Forelimb muscle (tissue), 1 donor: ENCODE measurements at places on chromosomes 1 and 21. TPM values are rescaled to one million over a fixed set of nuclear protein-coding genes. Genes with fewer than 3 reads are reported as not detected.

LCE1D gene
- not detected for polyA plus RNA-seq

FAM72C gene
- polyA plus RNA-seq, result 1.1 TPM

PGBD5 gene
- 13.5 TPM for polyA plus RNA-seq

EPS8L3 gene
- polyA plus RNA-seq, result not detected

ENTREP3 gene
- 16.3 TPM for polyA plus RNA-seq

S100A1 gene
- polyA plus RNA-seq, result 8.1 TPM

GPR52 gene
- not detected for polyA plus RNA-seq

HHAT gene
- 4.1 TPM for polyA plus RNA-seq

MYOM3 gene
- polyA plus RNA-seq, result 425 TPM

TRAF3IP3 gene
- 3.1 TPM for polyA plus RNA-seq

LHX8 gene
- not detected for polyA plus RNA-seq

KCNJ9 gene
- polyA plus RNA-seq, result 0.10 TPM

LAMC1 gene
- 249 TPM for polyA plus RNA-seq

ICOSLG gene
- polyA plus RNA-seq, result 6.3 TPM

MACF1 gene
- polyA plus RNA-seq, result 263 TPM

KRTAP11-1 gene
- not detected for polyA plus RNA-seq

DONSON gene
- polyA plus RNA-seq, result 22.9 TPM

SYCP1 gene
- polyA plus RNA-seq, result not detected

PADI4 gene
- 0.96 TPM for polyA plus RNA-seq

SPRR2G gene
- polyA plus RNA-seq, result not detected

TPTE gene
- polyA plus RNA-seq, result not detected

KDF1 gene
- polyA plus RNA-seq, result not detected

CAMTA1 gene
- polyA plus RNA-seq, result 43.5 TPM

ANGPTL3 gene
- polyA plus RNA-seq, result 0.30 TPM

RAB3B gene
- polyA plus RNA-seq, result 0.15 TPM
